ENCODE measurements at places on chromosomes 3 and 15.

DNA sequence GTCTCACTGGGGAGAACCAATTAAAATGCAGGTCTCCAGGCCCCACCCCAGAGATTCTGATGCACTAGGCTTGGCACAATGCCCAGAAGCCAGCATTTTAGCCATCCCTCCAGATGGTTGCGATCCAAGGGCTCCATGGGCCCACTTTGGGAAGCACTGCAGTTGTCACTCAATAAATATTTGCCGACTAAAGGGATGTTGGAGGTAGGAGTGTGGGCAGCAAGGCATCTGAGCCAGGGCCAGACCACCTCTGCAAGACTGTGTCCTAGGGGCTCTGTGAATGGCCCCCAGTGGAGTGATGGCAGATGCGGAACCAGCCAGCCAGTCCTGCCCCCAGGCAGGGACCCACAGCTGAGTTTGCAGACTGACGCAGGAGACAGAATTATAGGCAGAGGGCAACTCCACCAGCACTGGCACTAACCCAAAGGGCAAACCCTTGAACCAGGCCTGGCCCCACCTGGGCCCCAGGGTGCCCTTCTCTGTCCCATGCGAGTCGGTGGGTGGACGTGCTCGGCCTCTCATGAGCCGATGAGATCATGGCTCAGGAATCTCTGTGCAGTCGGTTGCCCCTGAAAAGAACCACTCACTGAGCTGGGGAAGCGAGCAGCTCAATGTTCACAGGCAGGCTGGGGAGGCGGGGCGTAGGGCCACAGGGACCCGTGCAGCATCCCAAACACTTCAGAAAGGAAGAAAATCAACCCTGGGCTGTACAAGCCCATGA, 49.7 kb downstream of the SEMA5B start:
- DNase-seq: no peak

DNA sequence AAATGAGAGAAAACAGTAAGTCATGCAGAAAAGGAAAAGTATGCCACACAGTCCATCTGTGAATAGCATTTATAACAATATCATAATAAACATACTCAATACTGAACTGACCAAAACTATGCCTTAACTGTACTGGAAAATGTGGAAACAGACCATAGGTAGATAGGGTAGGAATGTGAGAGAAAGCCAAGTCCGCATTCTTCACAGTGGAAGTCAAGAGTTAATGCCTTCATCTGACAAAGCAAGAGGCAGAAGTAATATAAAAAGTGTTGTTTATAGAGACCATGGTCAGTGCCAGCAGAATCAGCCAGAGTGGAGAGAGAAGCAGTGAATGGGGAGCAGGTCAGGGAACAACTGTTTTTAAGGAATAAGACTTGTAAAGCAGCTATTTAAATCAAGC, 52.3 kb downstream of the KBTBD12 start:
- DNase-seq: no peak

DNA sequence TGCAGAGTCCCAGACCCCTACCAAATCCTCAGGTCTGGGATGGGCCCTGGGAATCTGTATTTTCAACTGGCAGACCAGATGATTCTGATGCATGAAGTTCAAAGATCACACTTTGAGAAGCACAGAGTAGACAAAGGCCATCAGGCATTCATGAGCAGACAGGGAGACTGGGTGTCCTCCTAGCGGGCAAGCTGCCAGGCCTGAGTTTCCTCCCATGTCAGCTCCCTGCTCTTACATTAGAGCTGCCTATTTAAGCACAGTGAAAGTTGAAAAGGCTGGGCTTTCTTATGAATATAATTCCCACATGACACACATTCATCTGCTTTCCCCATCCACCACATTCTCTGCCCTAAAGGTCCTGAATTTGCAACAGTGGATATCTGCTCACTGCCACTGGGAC, 14.0 kb downstream of the CAPN3 start:
- DNase-seq: no peak

DNA sequence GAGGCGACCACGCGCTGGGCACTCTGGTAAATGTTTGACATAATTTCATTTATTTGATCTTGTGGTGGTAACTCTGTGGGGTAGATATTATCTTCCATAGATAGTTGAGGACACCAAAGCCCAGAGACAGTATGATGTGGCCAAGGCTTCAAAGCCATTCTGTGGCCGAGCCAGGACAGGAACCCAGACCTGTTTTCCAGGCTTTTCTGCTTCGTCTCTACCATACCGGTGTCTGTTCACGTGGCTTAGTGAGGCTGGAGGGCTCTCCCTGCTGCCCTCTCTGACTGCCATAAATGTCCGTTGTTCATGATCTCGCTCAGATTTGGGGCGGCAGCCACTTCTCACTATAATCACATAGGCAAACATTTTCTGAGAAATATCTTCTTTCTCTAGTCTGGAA, 134.7 kb downstream of the PEX5L start:
- DNase-seq: no peak

GRCh38 chr15:80606511-80607071, 88.5 kb upstream of the ABHD17C start:
- no peak for DNase-seq

- DNase-seq: no peak
These were observed 127.2 kb upstream of the IL12A start for GRCh38 chr3:159861369-159861987.

All from A549 (cell line).